Kidney (tissue), 22 donors: ENCODE measurements at places on chromosomes 2 and 18. TPM values are rescaled to one million over a fixed set of nuclear protein-coding genes. Genes with fewer than 3 reads are reported as not detected.

The AMER3 gene
- not detected for polyA plus RNA-seq

The RAPH1 gene
- polyA plus RNA-seq: 3.5 TPM

The ABCG5 gene
- not detected for polyA plus RNA-seq

The CDH2 gene
- 6.3 TPM for polyA plus RNA-seq

The KLHL41 gene
- 0.71 TPM for polyA plus RNA-seq

The RAB27B gene
- 0.32 TPM for polyA plus RNA-seq

The PROKR1 gene
- polyA plus RNA-seq: not detected

The GAL3ST2 gene
- polyA plus RNA-seq: 0.39 TPM

The RASGRP3 gene
- 7.8 TPM for polyA plus RNA-seq

DNA sequence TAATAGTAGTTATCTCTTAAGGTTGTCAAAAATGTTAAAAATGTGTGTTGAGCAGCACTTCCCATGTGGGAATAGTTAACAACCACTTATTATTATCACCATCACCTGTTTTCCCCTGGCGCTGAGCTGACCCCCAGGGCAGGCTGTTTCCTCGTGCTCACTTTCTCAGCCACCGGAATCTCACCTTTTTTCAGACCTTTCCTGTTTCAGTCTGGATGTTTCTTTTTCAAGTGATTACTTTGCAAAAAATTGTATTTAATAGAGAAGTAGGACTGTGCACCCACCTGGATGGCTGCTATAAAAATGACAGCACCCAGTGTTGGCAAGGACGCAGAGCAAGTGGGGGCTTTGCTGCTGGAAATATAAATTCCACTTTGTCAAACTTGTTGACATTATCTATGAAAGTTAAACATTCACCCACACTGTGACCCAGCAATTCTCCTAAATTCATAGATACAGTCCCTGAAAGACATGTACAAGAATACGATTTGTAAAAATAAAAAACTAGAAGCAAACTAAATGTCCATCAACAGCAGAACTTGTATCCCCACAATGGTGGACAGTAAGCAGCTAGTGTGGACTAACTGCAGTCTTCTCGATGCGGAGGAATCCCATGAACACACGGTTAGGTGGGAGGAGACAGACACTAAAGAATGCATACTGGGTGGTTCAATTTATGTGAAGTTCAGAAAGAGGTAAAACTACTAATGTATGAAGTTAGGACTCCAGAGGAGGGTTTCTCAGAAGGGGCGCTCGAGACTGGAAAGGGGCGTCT lies 66.5 kb downstream of the SOWAHC start:
- DNase-seq: peak; percentile 27

DNA sequence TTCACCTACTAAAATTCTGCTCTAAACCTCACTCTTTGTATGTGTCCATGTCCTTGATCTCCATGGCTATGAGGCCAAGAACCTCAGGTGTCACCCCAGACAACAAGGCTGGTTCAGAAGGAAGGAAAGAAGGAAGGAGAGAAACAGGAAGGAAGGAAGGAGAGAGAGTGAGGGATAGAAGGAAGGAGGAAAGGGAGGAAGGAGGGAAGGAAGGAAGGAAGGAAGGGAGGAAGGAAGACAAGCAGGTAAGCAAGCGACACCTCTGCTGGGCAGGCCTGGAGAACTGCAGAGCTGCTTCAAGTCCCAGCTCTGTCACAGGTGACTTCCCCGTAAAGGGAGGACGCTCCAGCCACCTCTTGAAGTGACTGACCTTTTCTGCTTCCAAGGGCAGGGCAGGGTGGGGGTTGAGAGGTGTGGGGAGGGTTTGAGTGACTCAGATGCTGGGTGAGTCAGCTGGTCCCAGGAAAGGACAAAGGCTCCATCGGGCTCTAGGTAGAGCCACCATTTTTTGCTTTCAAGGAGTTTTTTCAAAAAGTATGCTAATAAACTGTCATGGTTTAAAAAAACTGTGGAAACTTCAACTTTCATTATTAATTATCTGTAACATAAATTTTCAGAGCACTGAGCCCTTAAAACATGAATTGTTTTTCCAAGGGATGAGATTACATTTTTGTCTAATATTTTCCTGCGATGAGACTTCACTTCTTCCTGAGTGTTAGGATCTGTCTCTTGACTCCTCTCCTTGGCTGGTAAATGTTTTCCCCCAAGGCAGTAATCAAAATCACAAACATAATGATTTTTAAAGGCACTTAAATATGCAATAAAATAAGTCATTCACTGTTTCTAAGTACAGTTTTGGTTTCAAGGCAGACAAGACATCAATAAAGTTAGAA lies 90.1 kb upstream of the L3MBTL4 start:
- DNase-seq: no peak

- no peak for DNase-seq
Observed at GRCh38 chr2:40220177-40220925, 231.5 kb downstream of the SLC8A1 start.

- no peak for DNase-seq
Observed at GRCh38 chr2:8154270-8154669, 527.6 kb upstream of the ID2 start.

- no peak for DNase-seq
Observed at GRCh38 chr18:27004056-27004829, 138.7 kb upstream of the AQP4 start.

- no peak for DNase-seq
Observed at GRCh38 chr2:216279031-216279430, 93.3 kb downstream of the MARCHF4 start.

DNA sequence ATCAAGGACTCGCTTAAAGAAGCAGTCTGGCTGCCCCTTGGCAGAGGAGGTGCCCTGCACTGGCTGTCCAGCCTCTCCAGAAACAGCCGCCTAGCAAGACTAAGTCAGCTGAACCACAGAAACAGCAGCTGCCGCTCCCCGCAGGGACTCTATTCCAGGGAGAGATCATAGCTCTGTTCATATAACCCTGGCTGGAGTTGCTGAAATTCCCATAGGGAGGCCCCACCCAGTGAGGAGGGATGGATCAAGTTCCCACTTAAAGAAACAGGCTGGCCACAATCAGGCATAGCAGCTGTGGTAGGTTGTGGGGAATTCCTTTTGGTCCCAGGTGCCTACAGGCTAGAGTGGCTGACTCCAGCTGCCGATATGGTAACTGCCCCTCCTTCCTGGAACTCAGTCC lies 74.2 kb upstream of the MC4R start:
- peak; percentile 19 for DNase-seq

DNA sequence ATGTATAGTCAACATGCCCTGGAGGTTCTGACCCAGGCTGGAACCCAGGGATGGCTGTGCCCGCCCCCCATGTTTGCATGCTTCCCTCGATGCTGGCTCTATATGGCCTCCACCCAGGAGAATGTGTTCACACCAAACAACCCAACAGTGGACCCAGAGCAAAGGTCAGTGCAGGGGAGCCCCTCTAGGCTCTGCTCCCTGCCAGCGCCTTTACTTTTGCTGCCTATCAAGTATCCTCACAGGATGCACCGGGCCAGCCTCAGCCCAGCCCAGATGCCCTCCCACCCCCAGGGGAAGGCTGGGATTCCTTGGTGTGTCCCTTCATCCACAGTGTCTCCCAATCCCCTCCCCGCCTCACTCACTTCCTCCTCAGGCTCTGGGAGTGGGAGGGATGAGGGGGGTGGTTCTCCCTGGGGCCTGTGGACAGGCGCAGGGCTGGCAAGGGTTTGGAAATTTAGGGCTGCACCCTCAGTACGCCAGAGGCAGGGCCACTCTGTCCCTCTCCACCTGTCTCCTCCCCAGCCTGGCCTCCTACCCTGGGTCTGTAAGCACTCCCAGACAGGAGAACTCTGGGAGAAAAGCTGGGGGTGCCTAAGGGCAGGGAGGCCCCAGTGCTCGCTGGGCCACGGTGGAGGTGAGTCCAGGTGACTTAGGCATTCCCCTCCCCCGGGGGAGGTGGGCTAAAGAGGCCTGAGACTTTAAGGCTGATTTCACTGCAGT lies 2.3 kb downstream of the ATP6V1B1 start:
- no peak for DNase-seq

GRCh38 chr2:231666171-231667095 lies 41.9 kb upstream of the PTMA start:
- peak; percentile 95 for DNase-seq

GRCh38 chr2:238427435-238428162 lies 872 bp downstream of the ASB1 start:
- peak; percentile 67 for DNase-seq

GRCh38 chr2:192010073-192010472 lies 163.2 kb upstream of the CAVIN2 start:
- no peak for DNase-seq

DNA sequence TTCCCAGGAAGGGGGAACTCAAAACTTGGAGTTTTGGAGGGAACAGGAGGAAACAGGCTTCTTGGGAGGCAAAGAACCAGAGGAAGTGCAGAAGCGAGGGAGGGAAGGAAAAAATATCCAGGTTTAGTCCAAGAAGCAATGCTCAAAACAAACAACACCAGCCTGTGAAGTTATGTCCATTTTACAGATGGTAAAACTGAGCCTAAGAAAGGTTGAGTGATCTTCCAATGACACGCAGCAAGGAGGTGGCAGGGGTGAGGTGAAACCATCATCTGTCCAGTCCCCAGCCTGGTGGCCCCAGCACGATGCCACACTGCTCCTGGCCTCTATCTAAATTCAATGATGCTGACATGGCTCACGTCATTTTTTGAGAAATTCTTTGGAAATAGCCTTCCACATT lies 10.8 kb downstream of the DNMT3A start:
- no peak for DNase-seq

DNA sequence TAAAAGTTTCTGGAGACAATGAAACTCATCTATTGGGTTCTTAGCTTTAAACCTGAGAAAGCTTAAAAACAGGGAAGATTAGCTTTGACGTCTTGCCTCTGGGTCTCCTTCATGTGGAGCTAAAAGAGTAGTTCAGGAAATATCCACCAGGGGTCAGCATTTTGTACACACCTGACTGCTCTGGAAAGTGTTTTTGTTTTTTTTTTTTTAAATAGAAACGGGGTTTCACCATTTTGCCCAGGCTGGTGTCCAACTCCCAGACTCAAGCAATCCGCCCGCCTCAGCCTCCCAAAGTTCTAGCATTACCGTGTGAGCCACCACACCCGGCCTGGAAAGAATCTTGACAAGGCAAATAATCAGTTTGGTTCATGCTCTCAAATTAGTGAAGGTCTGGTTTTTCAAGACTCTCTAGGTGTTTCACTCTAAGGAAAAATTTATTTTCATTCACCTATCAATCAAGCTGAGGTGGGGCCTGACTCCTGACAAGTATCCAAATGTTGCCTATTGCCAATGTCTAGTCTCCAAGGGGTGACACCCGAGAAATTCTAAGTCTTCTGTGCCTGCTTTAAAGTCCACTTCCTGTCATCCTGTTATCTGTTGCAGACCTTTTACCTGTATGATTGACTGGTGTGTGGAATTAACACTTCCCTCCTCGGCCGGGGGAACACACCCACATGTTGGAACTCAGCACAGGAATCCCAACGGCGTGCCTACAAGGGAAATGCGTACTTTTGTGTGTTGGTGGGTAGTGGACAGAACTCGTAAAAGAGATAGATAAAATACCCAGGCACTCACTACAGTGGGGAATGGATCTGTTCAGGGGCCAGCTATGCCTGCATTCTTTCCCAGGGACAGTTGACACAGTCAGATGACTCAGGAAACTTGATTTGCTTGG lies 11.3 kb downstream of the IL1RN start:
- DNase-seq: peak; percentile 91

GRCh38 chr2:98277162-98277859 lies 68.9 kb upstream of the CNGA3 start:
- DNase-seq: no peak

- no peak for DNase-seq
Observed at GRCh38 chr18:63562284-63562683, 20.1 kb downstream of the SERPINB12 start.
